ENCODE measurements at places on chromosomes 4 and X. TPM values are rescaled to one million over a fixed set of nuclear protein-coding genes. Genes with fewer than 3 reads are reported as not detected.

DNA sequence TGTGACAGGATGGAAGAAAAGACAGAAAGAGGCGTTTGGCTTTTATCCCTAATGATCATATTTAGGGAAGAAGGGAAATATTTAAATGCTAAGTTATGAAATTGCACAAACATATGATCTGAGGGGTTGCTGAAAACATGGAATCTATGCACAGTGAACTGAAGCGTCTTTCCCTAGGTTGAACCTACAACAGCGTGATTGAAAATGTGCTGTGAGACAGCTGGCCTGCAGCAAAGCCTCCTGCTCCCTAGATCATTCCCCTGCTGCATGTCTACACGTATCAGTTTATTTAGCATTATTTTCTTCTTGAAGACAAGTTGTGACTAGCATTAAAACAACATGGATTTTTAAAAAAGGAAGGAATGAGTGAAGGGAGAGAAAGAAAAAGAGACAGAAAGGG lies 272.5 kb upstream of the TRAM1L1 start:
- H3K27me3 ChIP-seq, result no peaks in the 10 kb centered on the region
- no peak overlapping the region for H3K27ac ChIP-seq
- no peaks in the 10 kb centered on the region for H3K4me1 ChIP-seq
- H3K36me3 ChIP-seq, result no peaks in the 10 kb centered on the region

DNA sequence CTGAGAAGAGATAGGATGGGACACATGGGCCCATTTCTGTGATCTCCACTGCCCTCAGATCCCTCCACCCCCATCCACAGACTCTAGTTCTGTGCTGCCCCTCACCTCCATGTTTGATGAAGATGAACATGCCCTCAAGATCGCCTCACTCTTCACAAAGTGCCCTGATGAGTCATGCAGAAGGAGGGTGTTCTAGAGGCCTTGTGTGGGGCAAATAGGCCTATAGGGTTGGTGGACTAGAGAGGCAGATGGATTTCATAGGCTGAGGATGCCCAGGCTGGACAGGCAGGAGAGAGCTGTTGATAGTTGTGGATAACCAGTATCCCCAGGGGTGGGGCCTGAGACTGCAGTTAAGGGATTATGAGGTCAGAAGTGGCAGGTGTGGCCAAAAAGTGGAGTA lies at the start of gene CXorf65:
Gene CXorf65 (minus strand): TSS at position 314 of the 400 bp plus-strand sequence. CDS start 184 bp downstream, at position 130.
- no peaks in the 10 kb centered on the region for H3K27me3 ChIP-seq
- H3K4me3 ChIP-seq, result no peak within 1 kb of the TSS
- H3K27ac ChIP-seq, result no peak within 1 kb of the TSS
- no peak for DNase-seq
- peaks cover 16% of the 10 kb centered on the region for H3K4me1 ChIP-seq

PRRG3 gene
- total RNA-seq, result 2.0 TPM

- H3K4me3 ChIP-seq, result no peak overlapping the region
- no peaks in the 10 kb centered on the region for H3K27me3 ChIP-seq
- no peaks in the 10 kb centered on the region for H3K36me3 ChIP-seq
- no peaks in the 10 kb centered on the region for H3K4me1 ChIP-seq
- no peak overlapping the region for H3K27ac ChIP-seq
Measured at GRCh38 chr4:69104719-69105275, 8.5 kb downstream of the UGT2B7 start.

- no peak overlapping the region for H3K27ac ChIP-seq
- no peaks in the 10 kb centered on the region for H3K27me3 ChIP-seq
- no peak overlapping the region for H3K4me3 ChIP-seq
- H3K36me3 ChIP-seq, result no peaks in the 10 kb centered on the region
- no peaks in the 10 kb centered on the region for H3K4me1 ChIP-seq
Measured at GRCh38 chrX:65731684-65732289, 64.3 kb downstream of the MSN start.

HS3ST1 gene
- total RNA-seq, result not detected

DUX4 gene
- not detected for total RNA-seq

IL3RA gene
- total RNA-seq, result not detected

DNA sequence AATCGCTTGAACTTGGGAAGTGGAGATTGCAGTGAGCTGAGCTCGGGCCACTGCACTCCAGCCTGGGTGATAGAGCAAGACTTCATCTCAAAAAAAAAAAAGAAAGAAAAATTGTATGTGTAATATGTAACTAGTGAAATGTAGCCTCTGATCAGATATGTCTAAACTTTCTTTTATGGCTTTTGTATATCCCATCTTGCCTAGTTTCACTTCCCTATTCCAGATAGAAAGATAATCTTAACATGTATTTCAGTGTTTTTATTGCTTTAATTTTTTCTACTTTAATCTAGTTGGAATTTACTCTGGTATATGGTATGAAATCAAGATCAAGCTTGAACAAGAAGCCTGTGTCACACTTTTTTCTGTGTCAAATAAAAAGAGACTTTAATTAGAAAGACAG lies 1.9 kb upstream of the ZNF41 start:
- H3K27me3 ChIP-seq, result no peaks in the 10 kb centered on the region
- H3K4me3 ChIP-seq, result no peak overlapping the region

DNA sequence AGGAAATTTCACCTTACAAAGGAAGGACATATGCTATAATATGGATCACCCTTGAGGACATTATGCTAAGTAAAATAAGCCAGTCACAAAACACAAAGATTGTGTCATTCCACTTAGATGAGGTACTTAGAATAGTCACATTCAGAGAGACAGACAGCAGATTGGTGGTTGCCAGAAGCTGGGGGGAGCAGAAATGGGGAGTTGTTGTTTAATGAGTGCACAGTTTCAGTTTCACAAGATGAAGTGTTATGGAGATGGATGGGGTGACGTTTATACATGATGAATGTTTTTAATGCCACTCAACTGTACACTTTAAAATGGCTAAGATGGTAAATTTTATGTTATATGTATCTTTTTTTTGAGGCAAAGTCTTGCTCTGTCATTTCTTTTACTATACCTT lies 14.8 kb upstream of the SPON2 start:
- no peak overlapping the region for H3K27ac ChIP-seq
- H3K27me3 ChIP-seq, result peaks cover 37% of the 10 kb centered on the region
- no peak overlapping the region for H3K4me3 ChIP-seq
- H3K4me1 ChIP-seq, result no peaks in the 10 kb centered on the region
- no peak for DNase-seq

KDR gene
- 2.4 TPM for total RNA-seq

TCP11X1 gene
- total RNA-seq, result not detected

- no peaks in the 10 kb centered on the region for H3K36me3 ChIP-seq
- DNase-seq, result no peak
- H3K27ac ChIP-seq, result no peak overlapping the region
- peaks cover 100% of the 10 kb centered on the region for H3K27me3 ChIP-seq
- H3K4me3 ChIP-seq, result peak overlapping the region; percentile 26
Measured at GRCh38 chr4:4853921-4854648, 5.4 kb upstream of the MSX1 start.

GRCh38 chr4:3355266-3355748 lies 62.5 kb downstream of the RGS12 start:
- no peaks in the 10 kb centered on the region for H3K4me1 ChIP-seq
- H3K4me3 ChIP-seq, result no peak overlapping the region
- H3K36me3 ChIP-seq, result no peaks in the 10 kb centered on the region
- H3K27ac ChIP-seq, result no peak overlapping the region
- H3K27me3 ChIP-seq, result no peaks in the 10 kb centered on the region

DNA sequence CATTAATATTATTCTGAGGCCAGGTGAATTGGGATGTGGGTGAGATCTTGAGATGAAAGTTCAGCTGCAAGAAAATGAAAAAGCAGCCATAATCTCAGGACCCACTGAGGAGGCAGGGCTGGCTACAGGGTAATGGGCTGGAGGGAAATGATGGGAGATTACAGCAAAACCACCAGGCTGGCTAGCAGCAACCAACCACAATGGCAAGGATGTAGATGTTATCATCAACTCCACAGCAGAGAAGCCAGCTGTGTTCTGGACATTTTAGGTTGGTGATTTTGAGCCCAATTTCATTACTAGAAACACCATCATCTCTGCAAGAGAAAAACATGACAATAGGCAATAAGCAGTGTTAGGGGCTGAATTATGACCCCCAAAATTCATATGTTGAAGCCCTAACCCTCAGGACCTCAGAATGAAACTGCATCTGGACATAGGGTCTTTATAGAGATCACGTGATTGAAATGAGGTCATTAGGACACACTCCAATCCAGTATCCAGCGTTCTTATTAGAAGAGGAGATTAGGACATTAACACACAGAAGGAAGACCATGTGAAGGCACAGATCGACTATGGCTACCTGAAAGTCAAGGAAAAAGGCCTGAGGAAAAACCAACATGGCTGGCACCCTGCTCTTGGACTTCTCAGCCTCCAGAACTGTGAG lies 139.8 kb upstream of the KIT start:
- no peak overlapping the region for H3K27ac ChIP-seq
- no peaks in the 10 kb centered on the region for H3K36me3 ChIP-seq
- H3K4me3 ChIP-seq, result no peak overlapping the region
- no peak for DNase-seq

FGFBP2 gene
- 0.15 TPM for total RNA-seq

REST gene
- 72.0 TPM for total RNA-seq

DNA sequence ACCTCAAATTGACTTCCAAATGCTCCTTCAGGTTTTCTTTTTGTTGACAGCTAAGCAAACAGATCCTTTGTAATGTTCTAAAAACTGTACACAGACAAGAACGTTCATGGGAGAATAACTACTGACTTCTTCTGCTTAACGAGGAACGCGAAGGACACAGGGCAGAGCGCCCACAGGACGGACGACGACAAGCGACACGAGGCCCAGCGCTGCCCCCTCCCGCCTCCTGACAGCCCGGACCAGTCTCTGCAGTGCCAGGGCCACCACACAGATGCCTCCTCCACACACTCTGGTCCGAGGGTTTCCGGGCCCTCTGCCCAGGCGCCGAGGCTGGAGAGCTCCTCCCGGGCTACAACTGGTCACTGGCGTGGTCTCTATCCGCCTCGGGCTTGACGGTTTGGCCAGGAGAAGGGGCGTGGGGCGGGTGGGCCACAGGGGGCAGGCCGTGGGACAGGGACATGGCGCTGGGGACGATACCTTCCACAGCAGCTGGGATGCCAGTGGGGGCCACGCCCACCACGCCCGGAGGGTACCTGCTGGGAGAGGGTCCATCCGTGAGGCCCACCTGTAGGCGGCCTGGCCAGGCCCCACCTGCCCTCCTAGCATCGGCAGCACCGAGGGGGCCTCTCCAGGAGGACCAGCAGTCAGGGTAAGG lies 36.9 kb downstream of the CTBP1 start:
- no peaks in the 10 kb centered on the region for H3K4me1 ChIP-seq
- H3K27me3 ChIP-seq, result no peaks in the 10 kb centered on the region
- no peaks in the 10 kb centered on the region for H3K36me3 ChIP-seq
- DNase-seq, result no peak
- H3K27ac ChIP-seq, result no peak overlapping the region

AMELX gene
- not detected for total RNA-seq

DNA sequence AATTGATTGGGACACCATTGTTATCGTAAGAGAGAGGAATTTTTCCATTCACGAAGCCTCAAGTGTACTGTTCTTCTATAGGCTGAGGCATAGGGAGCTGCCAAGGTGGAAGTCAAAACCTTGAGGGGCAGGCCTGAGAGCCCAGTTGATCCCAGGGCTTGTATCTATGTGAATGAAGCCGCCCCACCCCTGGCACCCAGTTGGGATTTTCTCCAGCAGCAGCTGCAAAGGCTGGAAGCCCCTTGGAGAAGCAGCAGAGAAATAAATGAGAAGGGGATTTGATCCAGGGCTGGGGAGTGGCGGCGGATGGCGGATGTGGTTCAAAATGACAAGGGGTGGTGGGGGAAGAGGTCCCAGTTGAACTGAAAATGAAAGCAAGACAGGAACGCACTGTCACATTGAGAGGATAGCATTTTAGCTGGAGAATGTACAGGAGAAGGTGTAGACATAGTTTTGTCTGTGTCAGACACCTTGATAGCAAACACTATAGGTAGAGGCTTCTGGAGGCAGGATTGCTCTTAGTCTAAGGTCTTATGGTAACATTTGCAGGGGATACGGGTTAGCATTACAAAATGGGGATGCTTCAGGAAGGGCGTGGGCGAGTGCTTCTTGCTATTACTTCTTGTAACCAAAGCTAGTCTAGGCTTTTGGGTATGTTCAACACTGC lies 32.6 kb downstream of the DOCK11 start:
- DNase-seq, result no peak
- no peak overlapping the region for H3K4me3 ChIP-seq
- H3K4me1 ChIP-seq, result no peaks in the 10 kb centered on the region
- no peak overlapping the region for H3K27ac ChIP-seq
- no peaks in the 10 kb centered on the region for H3K27me3 ChIP-seq

DNA sequence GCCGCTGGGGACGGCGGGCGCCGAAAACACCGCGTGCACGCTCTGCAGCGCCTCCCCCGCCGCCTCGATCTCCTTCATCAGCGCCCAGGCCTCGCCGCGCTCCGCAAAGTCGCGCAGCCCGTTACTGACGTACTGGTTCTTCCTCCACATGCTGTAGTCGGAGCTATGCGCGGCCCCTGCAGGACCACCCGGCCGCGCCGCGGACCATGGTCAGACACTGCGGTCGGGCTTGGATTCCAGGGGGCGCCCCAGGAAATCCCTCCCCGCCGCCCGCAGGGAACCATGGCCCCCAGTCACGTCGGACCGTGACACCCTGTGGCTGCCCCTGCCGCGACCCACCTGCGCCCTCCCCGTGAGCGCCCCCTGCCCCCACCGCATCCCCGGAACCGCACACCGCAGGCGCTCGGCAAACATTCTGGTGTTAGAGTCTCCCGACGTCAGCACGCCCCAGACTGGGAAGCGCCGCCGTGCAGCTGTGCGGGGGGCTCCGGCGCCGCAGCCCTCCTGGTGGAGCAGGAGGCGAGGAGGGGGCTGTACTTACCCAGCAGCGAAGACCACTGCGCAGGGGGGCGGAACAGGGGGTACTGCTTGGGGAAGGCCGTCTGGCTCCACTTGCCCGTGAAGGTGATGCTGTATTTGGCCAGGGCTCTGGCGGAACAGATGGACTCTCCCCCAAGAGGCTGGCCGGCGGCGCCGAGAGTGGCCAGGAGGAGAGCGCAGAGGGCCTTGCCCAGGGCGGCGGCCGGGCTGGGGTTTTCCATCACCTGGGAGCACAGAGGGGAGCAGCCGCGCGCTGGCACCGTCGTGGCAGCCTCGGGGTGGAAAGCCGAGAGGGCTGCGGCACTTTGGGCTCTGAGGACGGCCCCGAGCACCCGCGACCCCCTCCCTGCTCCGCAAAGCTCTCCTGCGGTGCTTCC lies 814 bp downstream of the SPON2 start:
- no peaks in the 10 kb centered on the region for H3K36me3 ChIP-seq
- peak overlapping the region; percentile 45 for H3K4me3 ChIP-seq
- H3K27me3 ChIP-seq, result peaks cover 83% of the 10 kb centered on the region

DNA sequence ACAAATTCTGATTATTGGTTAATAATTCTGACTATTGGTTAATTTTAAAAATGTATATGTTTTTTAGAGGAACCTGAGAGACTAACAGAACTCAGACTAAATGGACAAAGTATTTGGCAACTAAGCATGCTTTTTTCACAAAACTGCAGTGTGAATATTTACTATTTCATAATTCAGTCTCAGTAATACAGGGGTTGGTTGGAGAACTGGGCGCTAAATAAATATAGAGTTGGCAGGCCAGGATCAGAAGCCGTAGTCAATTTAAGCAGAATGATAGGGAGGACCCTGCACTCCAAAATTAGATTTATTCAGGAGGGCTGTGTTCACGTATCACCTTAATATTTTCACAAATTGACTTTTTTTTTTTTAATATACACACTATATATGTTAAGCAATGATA lies 5.8 kb downstream of the TIGD2 start:
- H3K4me3 ChIP-seq, result no peak overlapping the region
- H3K27me3 ChIP-seq, result no peaks in the 10 kb centered on the region
- peaks cover 6% of the 10 kb centered on the region for H3K36me3 ChIP-seq
- no peak overlapping the region for H3K27ac ChIP-seq

Data from neural progenitor cell (in vitro differentiated cells).